Anterior cingulate cortex (tissue), 58 donors: ENCODE measurements at places on chromosomes 3 and 15.

DNA sequence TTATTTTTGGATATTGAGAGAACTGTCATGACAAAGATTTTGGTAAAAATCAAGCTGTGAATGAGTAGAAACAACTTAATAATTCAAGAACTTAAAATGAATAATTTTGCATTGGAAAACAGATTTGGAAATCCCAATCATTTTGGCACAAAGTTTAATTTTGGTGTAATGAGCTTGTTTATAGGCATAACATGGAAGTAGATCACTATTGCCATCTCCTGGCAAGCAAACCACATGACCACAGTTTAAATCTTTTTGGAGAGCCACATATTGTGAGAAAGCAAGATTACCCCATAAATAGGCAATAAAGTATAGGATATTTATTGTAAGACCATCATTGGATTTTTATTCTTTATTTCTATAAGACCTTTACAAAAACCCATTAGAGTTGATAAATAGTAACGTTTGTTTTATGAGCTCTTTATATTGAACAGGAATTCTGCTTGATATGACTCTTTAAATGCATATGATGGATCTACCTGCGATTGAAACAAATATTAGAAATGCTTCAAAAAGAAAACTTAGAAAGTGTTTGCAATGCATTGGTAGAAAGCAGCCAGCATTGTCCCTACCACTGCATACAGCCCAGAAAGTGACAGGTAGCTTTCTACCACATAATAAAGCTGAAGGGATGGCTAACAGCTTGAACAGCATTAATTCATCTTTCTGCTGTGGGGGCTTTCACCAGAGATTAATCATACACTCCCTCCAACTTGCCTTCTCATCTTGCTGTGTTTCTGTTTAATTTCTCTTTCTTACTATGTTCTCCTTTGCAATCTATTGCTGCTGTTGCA, 766.8 kb downstream of the TBL1XR1 start:
- no peak for DNase-seq

GRCh38 chr15:79198461-79198860, 84.1 kb upstream of the ANKRD34C start:
- DNase-seq = no peak

DNA sequence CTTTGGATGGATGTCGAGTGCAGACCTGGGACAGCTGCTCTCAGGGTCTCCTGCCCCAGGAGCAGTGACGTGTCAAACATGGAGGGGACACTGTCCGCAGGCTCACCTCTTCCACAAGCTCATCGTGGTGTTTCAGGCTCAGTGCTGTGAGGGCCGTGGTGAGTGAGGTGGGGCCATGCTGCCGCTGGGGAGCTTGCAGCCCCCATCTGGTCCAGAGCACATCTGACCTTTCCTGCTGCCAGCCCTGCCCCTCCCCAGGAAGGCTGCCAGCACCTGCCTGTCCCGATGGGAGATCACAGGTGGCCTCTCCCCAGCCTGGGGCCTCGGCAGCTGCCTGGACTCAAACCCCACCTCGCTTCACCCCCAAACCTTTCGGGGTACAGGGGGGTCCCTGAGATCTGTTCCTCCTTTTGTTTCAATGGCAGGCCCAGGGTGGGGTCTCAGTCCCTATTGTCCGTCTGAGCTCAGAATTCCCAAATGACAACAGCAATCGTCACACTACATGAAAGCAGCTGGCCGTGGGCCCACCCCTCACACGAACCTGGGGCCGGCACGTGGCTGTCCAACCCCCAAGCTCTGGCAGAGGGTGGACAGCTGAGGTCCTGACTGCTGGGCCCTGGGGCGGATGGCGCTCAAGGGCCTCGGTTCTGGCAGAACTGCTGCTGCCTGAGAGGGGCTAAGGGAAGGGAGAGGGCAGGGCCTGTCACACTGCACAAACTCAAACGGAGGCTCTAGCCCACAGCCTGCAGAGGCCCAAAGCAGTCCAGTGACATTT, 65.0 kb upstream of the RPL32 start:
- no peak for DNase-seq

- DNase-seq = no peak
These were observed 27.9 kb downstream of the C2CD4B start for GRCh38 chr15:62136911-62137865.

DNA sequence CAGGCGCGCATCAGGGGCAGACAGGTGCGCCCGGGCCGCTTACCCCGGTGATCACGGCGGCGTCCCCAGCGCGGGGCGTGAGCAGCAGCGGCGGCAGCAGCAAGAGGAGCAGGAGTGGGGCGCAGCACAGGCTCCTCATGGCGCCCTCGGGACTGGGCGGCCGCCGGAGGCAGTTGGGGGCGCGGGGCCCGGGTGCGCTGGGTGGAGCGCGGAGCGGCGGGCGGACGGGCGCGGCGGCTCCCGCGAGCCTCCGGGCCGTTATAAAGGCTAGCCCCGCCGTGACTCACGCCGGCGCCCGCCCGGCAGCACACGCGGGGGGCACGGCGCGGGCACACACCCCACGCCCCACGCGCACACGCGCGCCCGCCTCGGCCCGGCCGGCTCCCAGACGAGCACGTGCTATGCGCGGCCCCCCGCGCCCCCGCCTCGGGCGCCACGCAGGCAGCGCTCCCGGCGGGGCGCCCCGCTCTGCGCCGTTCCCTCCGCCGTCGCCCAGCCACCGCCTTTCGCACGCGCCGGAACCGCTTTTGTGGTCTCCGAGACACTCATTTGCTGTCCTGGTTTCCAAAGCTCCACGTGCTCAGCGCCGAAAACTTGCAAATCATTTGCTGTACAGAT, at the start of gene PROK2:
Gene PROK2, minus strand, starts transcription at position 235 of the 618 bp plus-strand sequence. Its CDS starts 96 bp downstream, at position 139.
- DNase-seq = no peak

DNA sequence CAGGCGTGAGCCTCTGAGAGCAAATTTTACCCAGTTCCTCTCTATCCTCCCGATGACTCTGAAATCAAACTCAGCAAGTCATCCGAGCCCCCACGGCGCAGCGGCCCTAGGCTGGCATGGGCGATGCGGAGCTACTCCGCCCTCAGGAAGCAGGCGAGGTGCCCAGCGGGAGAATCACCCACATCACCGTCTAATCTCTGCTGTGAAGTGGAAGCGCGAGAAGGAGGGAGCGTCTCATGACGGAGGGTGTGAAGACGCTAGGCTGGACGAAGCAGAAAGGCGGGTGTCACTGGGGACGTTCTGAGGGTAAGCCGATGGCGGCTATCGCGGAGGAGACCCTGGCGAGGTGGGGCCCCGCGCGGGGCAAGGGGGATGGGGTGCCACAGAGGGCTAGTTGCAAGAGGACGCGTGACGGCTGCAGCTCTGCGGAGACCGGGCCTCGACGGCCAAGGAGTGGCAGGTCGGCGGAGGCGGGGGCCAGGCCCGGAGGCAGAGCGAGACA, 9.1 kb upstream of the GNAI2 start:
- DNase-seq = peak; percentile 67

DNA sequence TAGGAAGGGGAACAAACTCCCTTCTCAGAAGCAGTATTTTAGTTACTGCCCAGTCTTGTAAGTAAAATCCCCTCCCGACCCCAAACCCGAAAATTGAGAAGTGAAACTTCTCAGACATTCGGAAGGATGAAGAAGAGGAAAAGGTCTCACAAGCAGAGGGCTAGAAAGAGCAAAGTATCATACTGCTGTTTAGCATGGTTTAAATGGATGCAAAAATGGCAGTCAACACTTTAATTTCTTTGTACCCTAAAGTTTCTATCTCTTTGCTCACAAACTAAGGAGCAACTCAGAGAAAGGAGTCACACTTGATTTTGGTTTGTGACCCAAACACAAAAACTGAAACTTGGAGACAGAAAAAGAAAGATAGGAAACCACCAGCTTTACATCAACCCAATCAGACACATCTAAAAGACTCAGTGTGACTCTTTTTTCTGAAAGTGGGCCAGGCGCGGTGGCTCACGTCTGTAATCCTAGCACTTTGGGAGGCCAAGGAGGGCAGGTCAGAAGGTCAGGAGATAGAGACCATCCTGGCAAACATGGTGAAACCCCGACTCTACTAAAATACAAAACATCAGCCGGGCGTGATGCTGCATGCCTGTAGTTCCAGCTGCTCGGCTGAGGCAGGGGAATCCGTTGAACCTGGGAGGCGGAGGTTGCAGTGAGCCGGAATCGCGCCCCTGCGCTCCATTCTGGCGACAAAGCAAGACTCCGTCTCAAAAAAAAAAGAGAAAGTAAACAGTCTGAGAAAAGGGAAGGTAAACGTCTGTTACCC, 63.2 kb upstream of the ATP11B start:
- DNase-seq = no peak
